ENCODE measurements at places on chromosomes 4 and X. TPM values are rescaled to one million over a fixed set of nuclear protein-coding genes. Genes with fewer than 3 reads are reported as not detected.
A peak's percentile ranks its signal among the peaks of the same experiment; 100 is the strongest.

- no peak for DNase-seq
These were observed 31.8 kb downstream of the ANXA10 start for GRCh38 chr4:168124008-168124641.

DNA sequence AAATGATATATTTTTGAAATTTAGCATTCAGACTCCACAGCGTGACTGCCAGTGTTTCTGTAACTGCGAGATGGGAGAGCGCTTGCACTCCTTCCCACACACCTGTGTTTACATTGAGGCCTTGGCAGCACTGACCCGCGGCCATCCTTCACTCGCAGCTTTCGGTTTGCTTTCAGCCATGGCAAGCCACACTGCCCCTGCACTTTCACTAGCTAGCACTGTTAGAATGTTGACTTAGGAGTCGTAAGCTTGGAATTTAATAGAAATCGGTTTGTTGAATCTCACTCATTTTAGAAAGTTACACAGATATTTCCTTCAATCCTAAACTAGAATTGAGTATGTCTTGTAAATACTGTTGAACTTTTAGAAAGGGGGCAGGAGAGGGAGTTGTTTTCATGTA lies 136.2 kb downstream of the CFAP299 start:
- peak; percentile 91 for DNase-seq

DNA sequence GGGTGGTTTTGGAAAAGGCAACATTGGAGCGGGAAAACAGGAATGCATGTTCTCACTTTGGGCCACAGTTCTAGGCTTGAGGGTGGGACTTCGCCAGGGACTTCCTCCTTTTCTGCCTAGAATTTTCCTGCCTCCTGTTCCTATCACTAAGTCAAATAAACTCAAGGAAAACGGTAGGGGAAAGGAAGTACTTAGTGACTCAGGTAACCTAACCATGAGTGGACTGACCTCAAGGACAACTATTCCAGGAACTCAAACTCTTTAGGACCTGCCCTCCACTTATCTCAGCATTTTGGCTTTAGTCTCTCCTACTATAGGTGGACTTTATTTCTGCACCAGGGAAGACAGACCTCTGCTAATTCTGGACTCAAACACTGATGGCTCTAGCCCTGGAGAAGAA lies 281.7 kb downstream of the ZNF674 start:
- DNase-seq = no peak

DNA sequence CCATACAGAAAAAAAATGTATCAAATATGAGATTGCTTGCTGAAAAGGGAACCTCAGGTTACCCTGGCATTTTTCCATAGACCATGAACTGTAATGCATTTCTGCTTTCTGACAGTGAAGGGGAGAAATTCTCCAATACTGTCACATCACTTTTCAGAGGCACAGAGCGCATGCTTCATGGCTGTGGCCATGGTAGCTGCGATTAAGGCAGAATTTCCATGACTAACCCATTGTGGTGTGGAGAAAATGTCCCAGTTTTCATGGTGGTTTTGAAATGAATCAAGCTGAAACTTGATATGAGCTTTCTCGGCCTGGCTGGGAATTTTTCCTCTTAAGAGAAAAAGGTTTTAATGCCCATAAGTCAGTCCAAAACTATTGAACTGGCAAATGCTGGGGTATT lies 39.5 kb upstream of the MAP3K15 start:
- no peak for DNase-seq

DNA sequence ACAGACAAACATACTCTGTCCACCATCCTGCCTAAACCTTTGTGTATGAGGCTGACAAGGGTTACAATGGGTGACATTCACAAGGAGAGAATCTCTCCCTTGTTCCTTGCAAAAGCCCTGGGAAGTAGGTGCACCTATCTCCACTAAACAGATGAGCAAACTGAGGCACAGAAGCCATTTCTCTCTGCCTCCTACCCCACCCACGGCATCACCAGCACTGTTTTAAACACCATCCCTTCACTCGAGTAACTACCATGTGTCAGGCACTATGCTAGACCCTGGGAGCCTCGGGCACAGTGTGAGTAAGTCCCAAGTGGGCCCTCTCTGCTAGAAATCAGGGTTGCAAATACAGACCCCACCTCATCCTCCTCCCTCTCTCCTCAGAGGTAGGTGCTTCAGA lies 899 bp downstream of the LYAR start:
- DNase-seq = no peak

DNA sequence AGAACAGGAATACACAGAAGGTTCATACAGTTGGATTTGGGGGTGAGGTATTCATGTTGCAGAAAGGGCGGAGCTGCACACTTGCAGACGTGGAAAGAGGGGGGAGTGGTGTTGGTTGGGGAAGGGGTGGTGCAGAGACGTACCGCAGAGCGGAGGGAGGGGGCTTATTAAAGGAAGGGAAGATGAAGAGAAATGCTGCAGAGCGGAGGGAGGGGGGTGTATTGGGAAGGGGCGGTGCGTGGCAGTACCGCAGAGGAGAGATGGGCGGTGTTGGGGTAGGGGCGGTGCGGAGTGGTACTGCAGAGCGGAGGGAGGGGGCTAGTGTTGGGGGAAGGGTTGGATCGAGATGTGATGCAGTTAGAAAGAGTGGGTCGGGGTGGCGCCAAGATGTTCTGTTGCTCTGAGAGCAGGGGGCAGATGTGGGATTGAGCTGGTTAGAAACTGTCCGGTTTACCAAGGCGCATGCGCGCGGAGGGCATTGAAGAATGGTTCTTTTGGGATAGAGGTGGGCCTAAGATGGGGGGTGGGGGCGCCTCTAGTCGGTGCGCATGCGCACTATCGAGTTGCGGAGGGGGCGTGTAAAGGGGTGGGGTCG lies 900 bp downstream of the TRO start:
- peak; percentile 86 for DNase-seq

Gene REELD1
- 0.58 TPM for polyA plus RNA-seq

All from kidney (tissue), 22 donors.